Body of pancreas (tissue), 4 donors: ENCODE measurements at places on chromosomes 13 and 19. TPM values are rescaled to one million over a fixed set of nuclear protein-coding genes. Genes with fewer than 3 reads are reported as not detected.

DNA sequence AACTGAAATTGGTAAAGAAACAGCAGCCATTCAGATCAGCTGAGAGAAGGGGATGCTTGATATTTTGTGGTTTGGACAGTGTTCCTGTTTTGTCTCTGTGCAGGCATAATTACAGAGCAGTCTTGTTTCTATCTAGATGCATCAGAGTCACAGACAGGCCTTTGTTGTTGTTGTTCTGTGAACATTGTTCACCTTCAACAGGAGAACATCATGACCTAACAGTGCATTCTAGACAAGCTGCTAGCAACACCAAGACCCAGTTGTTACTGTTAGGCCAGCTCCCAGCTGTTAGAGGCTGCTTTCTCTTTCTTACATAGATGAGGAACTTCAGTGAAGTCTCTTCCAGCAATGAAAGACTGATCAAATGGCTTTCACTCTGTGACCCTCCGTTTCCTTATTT, 8.5 kb upstream of the LSR start:
- no peak for DNase-seq
- H3K4me3 ChIP-seq, result no peak overlapping the region
- no peak overlapping the region for H3K27ac ChIP-seq
- H3K27me3 ChIP-seq, result no peaks in the 10 kb centered on the region

GRCh38 chr19:13621413-13621812, 115.1 kb upstream of the CACNA1A start:
- H3K27ac ChIP-seq, result no peak overlapping the region
- no peak overlapping the region for H3K4me3 ChIP-seq
- no peak for DNase-seq

MAP4K1 gene
- 2.9 TPM for total RNA-seq

SIGLEC12 gene
- total RNA-seq, result not detected

DNA sequence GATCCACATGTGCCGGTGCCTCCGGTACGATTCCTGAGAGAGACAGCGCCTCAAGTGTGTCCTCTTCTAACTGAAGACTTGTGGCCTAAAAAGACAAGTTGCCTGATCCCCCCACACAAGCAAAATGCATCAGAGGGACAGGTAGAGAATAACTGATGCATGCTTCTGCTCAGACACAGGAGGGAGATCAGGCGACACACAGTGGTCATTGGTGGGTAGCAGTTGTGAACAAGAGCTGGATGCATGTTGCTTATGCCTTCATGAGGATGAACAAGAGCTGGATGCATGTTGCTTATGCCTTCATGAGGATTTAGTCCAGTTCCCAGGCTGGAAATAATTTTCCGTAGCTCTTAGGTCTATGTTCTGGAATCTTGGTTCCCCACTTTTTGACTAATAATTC, 505.6 kb downstream of the MYO16 start:
- H3K27ac ChIP-seq, result no peak overlapping the region
- no peaks in the 10 kb centered on the region for H3K36me3 ChIP-seq
